ENCODE measurements at places on chromosomes 16 and 17.
A peak's percentile ranks its signal among the peaks of the same experiment; 100 is the strongest.

DNA sequence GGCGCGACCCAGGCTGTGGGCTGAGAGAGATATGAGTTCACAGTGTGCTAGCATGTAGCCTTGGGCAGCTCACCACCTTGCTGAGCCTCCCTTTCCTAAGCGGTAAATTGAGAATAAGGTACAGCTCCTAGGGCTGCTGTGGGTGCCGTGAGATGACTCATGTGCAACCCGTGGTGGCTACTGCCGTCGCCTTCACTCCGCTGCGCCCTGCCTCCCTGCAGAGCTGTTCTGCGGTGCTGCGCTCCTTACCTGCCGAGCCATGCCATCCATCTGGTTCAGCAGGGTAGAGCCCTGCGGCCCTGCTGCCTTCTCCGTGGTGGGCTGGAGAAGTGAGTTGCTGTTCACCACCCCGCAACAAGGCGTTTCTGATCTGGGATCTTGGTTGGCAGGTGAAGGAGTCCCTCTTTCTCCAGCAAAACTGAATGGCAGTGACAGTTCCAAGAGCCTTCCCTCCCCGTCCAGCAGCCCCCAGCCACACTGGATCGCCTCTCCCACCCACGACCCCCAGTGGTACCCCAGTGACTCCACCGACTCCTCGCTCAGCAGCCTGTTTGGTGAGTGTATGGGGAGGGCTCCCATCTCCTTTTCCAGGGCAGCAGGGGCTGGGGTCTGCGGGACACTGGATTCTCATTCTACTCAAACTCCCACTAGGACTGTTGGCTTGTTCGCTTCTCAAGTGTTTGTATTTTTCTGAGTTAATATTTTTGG is 9.3 kb upstream of the JPT2 start:
- no peak for DNase-seq

- DNase-seq: no peak
Measured at GRCh38 chr16:56701534-56701933, 19.3 kb downstream of the MT1X start.

- DNase-seq: no peak
Measured at GRCh38 chr16:52832771-52833170, 219.9 kb downstream of the CHD9NB start.

DNA sequence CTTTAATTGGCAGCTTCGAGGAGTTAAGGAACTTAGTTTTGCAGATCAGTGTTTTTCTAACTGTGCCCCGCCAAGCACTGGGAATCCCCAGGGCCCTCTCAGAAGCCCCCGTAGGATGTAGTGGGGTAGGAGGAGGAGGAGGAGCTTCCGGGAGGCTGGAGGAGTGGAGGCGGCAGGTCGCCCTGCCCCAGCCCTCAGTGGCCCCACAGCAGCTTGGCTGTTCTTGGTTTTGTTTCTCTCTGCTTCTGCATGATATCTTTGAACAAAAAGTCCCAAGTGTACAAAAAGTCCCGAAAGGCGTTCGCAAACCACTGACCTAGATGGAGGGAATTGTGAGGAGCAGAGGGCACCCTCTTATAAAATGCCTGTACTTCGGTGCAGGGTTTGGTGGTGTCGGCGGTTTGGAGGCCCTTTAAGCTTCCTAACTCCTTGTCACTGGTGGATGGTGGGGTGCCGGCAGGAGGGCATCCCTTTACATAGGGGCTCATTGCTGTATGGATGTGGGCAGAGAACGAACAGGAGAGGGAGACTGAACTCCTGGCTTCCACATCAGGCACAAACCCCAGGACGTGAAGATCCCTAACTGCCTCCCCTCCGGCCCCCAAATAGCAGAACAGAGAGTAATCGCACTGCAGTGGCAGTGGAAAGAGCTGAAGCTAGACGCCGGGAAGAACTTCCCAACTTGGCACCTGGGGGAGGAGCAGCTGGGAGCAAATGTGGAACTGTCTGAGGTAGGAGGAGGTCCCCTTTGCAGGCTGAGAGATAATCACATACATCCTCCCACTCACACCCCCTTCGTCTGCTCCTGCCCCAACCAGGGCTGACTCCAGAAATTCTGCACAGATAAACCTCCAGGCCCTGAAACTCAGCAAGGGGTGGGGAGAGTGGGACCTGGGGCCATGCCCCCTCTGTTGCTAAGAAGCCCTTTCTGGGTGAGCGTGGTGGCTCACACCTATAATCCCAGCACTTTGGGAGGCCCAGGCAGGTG is 20.1 kb downstream of the EPOP start:
- DNase-seq: no peak

DNA sequence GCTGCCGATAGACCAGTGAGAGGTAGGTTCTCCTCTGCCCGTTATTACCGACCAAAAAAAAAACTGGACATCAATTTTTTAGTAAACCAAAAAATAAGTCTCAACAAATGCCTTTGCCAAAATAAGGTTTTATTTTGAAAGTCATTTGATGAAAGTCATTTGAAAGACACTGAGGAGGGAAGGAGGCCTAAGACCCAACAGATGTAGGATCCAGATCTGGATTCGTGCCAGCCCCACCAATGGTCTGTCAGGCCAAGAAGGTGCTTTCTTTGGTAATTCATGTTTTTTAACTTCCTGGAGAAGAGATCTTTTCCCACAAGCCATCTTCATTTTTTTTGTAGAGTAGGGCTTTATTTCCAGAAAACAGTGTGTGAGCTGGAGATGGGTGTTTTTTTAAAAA is 18.1 kb downstream of the NTAN1 start:
- DNase-seq: no peak

DNA sequence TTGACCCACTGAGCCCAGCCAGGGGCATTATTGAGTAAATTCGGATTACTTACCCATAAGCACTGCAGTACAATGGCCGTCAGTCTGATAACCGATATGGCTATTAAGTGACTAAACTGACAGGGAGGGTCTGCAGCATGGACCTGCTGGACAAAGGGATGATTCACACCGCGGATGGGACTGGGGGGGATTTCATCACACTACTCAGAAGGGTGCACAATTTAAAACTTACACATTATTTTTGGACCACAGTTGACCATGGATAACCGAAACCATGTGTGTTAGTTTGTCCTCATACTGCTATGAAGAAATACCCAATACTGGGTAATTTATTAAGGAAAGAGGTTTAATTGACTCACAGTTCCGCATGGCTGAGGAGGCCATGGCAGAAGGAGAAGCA is 106.5 kb downstream of the ABCC6 start:
- no peak for DNase-seq

- peak; percentile 75 for DNase-seq
Measured at GRCh38 chr17:36705874-36706731, 104.7 kb downstream of the MRM1 start.

GRCh38 chr16:26497896-26498295 is 568.8 kb upstream of the C16orf82 start:
- no peak for DNase-seq

GRCh38 chr17:58503866-58504265 is 10.6 kb downstream of the MTMR4 start:
- no peak for DNase-seq

- no peak for DNase-seq
Measured at GRCh38 chr16:23202166-23202565, 19.6 kb downstream of the SCNN1G start.

GRCh38 chr17:40306395-40306794 is 2.6 kb upstream of the RARA start:
- DNase-seq: peak; percentile 49

DNA sequence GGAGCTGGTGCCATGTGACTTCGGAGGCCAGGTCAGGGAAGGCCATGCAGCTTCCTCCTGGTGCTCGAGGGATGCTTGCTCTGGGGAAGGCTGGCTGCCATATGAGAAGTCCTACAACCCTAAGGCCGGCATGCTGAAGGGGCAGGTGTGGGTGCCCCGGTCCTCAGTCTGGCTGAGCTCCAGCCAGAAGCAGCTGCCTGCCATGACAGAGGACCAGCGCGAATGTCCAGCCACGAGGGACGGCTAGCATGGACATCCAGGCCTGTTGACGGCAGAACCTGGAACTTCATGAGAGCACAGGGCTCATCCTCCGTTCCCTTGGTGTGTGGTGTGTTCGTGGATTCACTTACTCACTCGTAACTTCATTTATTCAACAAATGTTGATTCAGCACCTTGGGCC is 140.6 kb downstream of the IRF8 start:
- DNase-seq: no peak

DNA sequence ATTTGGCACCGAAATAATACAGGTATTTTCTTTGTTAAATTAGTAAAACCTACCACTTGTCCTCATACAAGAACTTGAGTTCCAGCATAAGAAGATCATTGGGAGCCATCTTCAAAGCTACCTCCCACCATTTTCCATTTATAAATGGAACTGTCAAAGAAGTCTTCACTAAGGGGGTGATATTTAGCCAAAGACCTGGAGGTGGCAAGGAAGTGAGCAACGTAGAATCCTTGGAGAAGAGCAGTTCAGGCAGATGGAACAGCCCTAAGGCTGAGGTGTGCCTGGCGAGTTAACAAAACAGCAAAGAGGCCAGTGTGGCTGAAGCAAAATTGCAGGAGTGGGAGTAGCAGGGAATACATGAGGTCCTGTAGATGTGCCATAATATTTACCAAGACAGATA is 1.8 kb downstream of the KCNJ16 start:
- DNase-seq: no peak

DNA sequence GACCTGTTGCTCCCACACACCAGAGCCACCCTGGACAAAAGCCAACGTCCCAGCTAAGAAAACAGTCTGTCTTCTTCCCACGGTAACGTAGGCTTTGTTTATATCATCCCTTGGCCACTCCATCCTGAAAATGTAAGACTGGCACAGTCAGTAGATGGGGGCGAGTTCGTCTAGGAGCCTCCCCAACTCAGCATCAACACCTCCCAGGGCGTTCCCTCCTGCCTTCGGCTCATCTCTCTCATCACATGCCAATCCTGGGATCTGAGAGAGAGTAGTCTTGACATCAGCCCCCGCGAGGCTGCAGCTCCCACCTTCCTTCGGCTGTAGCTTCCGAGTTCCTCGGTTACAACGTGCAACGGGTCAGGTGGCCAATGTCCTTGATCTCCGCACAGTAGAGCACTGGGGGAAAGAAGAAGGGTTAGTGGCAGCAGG is 894 bp downstream of the RNF227 start:
- DNase-seq: no peak

- DNase-seq: peak; percentile 20
Measured at GRCh38 chr17:12729086-12729485, 60.2 kb upstream of the ARHGAP44 start.

DNA sequence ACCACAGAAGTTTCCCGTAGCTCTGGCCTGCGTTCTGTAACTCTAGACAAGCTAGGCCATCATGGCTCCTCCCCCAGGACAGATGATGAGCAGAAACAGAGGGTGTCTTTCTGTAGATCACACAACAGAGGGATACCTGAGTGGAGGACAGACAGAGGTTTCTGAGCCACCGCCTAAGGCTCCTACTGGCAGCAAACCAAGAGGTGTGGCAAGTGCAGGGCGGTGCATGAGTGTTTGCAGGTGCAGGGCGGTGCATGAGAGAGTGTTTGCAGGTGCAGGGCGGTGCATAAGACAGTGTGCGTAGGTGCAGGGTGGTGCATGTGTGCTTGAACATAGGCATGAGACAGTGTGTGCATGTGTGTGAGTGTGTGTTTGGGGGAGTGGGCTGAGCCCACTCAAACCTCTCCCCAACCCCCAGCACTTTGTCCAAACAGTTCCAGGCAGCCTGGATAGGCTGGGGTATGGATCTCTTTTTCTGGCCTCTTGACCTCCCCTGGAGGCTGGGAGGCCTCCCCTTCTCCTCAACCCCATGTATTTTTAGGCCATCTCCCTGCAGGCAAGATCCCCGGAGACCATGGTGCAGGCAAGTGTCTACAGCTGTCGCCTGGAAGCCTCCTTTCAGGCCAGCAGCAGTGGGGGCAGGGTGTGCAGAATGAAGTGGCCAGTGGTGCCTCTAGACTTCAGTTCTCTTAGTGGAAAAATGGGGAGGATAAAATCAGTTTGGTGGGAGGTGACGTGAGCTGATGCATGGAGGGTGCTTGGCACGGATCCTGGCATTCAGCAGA is 53.4 kb upstream of the CBX4 start:
- no peak for DNase-seq

GRCh38 chr17:18860161-18860972 is 2.4 kb downstream of the PRPSAP2 start:
- DNase-seq: no peak

DNA sequence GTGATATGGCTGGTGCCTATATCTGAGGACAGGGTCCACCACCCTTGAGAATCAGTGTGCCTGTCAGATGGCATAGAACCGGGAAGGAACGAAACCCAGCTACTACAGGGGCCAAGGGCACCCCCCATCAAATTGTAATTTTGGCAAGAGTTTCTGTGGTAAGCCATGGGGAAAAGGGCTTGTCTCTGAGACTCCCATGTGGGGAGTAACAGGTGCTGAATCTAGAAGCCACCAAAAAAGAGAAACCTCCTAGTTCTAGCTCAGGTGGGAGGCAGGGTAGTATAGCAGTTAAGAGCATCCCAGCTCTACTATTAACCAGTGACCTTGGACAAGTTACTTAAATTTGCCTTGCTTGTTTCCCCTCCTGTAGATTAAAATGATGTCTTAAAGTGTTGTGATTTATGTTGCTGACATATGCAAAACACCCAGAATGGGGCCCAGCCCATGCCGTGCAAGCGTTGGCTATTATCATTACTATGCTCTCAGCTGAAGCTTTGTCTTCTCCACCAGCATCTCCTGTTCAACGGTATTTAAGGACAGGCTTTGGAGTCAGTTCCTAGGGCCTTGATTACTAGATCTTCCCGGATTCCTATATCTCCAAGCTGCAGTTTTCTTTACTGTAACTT is 210.7 kb upstream of the NLRP1 start:
- no peak for DNase-seq

DNA sequence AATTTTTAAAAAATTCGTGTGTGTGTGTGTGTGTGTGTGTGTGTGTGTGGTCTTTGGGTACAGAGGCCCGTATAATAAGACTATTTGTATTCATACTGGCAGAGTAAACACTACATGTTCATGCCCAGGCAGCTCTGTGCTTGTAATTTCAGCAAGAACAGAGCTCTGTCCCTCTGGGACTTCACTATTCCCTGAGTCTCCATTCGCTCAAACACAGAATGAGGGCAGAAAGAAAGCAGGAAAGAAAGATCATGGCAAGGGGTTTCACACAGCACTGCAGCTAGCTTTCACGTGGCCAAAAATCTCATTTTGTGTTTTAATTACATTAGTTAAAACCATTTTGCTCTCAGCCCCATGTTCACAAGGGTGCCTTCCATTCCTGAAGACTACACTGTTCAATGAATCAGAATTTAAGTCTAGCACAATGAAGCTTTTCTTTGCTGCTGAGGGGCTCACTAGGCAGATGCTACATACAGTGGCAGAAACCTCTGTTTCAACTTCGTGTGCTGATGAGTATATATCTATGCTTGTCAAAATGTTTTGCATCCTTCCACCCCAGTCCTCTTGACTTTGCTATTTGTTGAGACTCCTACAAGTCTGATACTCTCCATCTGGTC is 198.4 kb upstream of the C17orf78 start:
- no peak for DNase-seq

GRCh38 chr17:64785011-64785421 is 122.9 kb upstream of the SMURF2 start:
- DNase-seq: peak; percentile 55

DNA sequence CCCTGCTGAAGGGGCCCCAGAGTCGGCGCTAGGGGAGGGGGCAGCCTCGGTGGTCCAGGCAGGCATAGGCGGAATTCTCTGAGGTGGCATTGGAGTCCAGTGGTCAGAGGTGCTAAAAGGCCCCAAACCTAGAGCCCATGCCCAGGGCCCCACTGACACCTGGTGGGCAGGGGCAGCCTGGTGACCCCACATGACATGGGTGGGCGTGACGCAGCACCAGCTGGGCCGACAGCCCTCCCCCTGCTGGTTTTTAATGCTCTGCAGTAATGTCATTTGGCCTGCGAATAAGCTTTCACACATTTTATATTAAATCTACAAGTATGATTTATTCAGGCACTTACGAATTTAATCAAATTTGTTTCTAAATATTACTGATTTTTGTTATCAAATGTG is 2.1 kb upstream of the RNPS1 start:
- no peak for DNase-seq

- peak; percentile 45 for DNase-seq
Measured at GRCh38 chr17:58316260-58316960, 12.2 kb downstream of the TSPOAP1 start.

All from ecto neural progenitor cell (in vitro differentiated cells).